Neural crest cell (in vitro differentiated cells): ENCODE measurements at places on chromosomes 5 and 9. TPM values are rescaled to one million over a fixed set of nuclear protein-coding genes. Genes with fewer than 3 reads are reported as not detected.

The KLF9 gene
- 0.19 and 0.20 TPM in 2 replicates for total RNA-seq

The NKD2 gene
- 15.6 and 20.6 TPM in 2 replicates for total RNA-seq

The C5orf52 gene
- total RNA-seq: not detected in 2 replicates

The PRDM9 gene
- total RNA-seq: not detected in 2 replicates

The TMOD1 gene
- 0.23 and 0.77 TPM in 2 replicates for total RNA-seq

The SHC3 gene
- 14.9 and 17.7 TPM in 2 replicates for total RNA-seq

The TMC1 gene
- total RNA-seq: 0.33 and 0.36 TPM in 2 replicates

The FAM221B gene
- total RNA-seq: 0.19 and 0.43 TPM in 2 replicates

The LMX1B gene
- 6.9 and 10.5 TPM in 2 replicates for total RNA-seq

The TMEM232 gene
- total RNA-seq: 3.0 and 6.1 TPM in 2 replicates

DNA sequence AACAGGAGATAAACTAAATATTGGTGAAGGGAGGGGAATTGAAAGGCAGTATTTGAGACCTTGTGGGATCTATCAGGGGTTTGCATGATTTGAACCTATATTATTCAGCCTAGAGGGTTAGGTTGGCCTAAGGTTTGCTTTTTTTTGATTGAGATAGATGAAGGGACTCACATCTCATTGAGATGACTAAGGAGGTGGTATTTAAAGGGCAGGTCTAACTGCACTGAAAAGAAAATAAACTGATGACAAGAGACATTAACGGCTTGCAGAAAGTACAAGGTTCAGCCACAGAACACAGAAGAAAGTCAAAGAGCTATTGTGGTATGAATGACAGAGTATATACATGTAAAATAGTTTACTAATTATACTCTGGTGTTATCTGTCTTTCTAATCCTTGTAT lies 412.7 kb downstream of the CDH10 start:
- H3K4me1 ChIP-seq: no peaks in the 10 kb centered on the region
- H3K4me3 ChIP-seq: no peak overlapping the region
- no peaks in the 10 kb centered on the region for H3K36me3 ChIP-seq
- H3K27me3 ChIP-seq: no peaks in the 10 kb centered on the region
- no peak overlapping the region for H3K27ac ChIP-seq
- no peak for DNase-seq

GRCh38 chr5:53035868-53036381 lies 46.8 kb downstream of the ITGA2 start:
- H3K27ac ChIP-seq: no peak overlapping the region
- H3K4me1 ChIP-seq: no peaks in the 10 kb centered on the region
- no peaks in the 10 kb centered on the region for H3K27me3 ChIP-seq
- no peaks in the 10 kb centered on the region for H3K36me3 ChIP-seq

GRCh38 chr9:135065804-135066203 lies 21.7 kb upstream of the OLFM1 start:
- no peak overlapping the region for H3K4me3 ChIP-seq
- H3K27ac ChIP-seq: no peak overlapping the region
- H3K36me3 ChIP-seq: peaks cover 6% of the 10 kb centered on the region
- DNase-seq: no peak

- H3K4me1 ChIP-seq: peaks cover 16% of the 10 kb centered on the region
- no peaks in the 10 kb centered on the region for H3K36me3 ChIP-seq
- H3K4me3 ChIP-seq: peak overlapping the region; percentile 90
Observed at GRCh38 chr5:142771666-142772065, 1.5 kb downstream of the ARHGAP26 start.

DNA sequence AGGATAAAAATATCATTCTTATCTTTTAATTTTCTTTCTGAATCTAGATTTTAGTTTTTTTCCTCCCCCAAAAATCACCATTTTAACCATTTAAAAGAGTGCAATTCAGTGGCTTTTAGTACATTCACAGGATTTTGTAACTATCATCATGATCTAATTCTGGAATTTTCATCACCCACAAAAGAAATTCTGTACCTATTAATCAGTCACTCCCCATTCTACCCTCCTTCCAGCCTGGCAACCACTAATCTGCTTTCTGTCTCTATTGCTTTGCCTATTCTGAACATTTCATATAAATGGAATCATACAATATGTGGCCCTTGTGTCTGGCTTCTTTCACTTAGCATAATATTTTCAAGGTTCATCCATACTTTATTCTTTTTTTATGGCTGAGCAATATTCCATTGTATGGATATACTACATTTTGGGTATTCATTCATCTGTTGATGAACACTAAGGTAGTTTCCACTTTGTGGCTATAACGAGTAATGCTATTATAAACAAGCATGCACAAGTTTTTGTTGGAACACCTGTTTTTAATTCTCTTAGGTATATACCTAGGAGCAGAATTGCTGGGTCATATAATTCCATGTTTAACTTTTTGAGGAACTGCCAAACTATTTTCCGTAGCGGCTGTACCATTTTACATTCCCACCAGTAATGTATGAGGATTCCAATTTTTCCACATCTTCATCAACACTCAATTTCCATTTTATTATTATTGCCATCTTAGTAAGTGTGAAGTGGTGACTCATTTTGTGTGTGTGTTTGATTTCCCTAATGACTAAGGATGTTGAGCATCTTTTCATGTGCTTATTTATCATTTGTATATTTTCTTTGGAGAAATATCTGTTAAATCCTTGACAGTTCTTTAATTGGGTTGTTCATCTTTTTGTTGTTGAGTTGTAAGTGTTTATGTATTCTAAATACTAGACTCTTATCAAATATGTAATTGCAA lies 340.3 kb downstream of the CWC27 start:
- H3K27me3 ChIP-seq: no peaks in the 10 kb centered on the region
- no peak overlapping the region for H3K27ac ChIP-seq
- H3K36me3 ChIP-seq: no peaks in the 10 kb centered on the region
- H3K4me3 ChIP-seq: no peak overlapping the region

DNA sequence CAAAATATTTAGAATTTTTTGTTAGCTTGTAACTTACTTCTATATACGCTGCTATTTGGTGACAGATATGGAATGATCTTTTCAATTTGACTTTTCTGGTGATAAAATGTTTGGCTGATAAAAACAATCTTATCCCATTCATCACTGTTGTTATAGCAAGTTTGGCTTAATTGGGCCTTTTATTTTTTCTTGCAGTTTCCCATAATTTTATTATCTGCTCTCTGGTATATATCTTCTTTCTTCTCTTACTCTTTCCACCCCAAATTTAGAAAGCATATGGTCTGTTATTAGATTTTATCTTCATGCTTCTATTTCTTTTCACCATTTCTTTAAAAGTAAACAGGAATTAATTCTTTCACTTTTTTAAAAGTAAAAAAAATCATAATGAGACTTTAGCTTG lies 474.4 kb downstream of the TLE1 start:
- DNase-seq: no peak
- H3K4me1 ChIP-seq: no peaks in the 10 kb centered on the region
- no peak overlapping the region for H3K4me3 ChIP-seq
- no peak overlapping the region for H3K27ac ChIP-seq

DNA sequence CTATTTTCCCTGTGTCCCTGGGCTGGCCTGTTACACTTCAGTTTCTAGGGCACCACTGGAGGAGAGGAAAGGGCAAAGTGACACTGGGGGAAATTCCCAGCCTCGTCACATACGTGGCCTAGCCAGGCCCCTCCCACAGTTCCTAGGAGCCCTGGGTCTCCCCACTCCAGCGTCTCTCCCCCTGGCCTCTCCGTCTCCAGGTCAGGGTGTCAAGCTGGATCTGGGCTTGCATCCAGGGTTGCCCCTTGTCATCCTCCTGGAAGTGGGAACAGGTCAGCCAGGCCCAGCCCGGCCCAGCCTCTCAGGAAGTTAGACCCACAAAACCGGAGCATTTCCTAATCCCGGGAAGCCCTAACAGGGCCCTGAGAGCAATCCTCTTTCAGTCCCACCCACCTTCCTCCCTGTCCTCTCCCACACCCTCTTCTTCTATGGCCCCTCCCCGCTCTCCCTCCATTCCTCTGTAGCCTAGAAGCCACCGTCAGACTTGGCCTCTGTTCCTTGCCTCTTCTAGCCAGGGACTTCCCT lies 4.7 kb upstream of the TNIP1 start:
- no peak overlapping the region for H3K27ac ChIP-seq
- H3K36me3 ChIP-seq: no peaks in the 10 kb centered on the region
- H3K27me3 ChIP-seq: peaks cover 7% of the 10 kb centered on the region
- H3K4me1 ChIP-seq: peaks cover 15% of the 10 kb centered on the region

GRCh38 chr9:136720898-136721338 lies 8.5 kb downstream of the DIPK1B start:
- DNase-seq: no peak
- peak overlapping the region; percentile 81 for H3K4me3 ChIP-seq
- no peak overlapping the region for H3K27ac ChIP-seq
- peaks cover 15% of the 10 kb centered on the region for H3K36me3 ChIP-seq
- peaks cover 3% of the 10 kb centered on the region for H3K27me3 ChIP-seq
- H3K4me1 ChIP-seq: peaks cover 34% of the 10 kb centered on the region

DNA sequence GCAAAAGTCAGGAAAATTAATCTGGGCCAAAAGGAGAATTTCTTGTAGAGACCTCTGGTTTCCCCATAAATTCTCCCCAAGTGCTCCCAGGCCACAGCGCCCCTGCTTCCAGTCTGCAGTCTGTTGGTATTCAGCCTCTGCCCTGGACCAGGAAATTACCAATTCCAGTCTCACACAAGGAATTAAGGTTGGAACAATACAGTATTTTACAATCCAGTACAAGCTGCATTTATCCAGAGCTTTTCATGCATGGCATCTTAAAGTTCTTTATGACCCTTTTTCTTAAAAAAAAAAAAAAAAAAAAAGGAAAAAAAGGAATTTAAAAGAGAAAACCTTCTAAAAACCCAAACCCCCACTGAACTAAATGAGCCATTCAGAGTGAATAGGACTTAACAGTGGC lies 139.6 kb upstream of the RANBP3L start:
- H3K36me3 ChIP-seq: no peaks in the 10 kb centered on the region
- no peak overlapping the region for H3K4me3 ChIP-seq
- no peaks in the 10 kb centered on the region for H3K27me3 ChIP-seq
- H3K4me1 ChIP-seq: peaks cover 51% of the 10 kb centered on the region

GRCh38 chr5:55446640-55447351 lies 88.0 kb downstream of the PLPP1 start:
- peaks cover 6% of the 10 kb centered on the region for H3K36me3 ChIP-seq
- H3K27me3 ChIP-seq: no peaks in the 10 kb centered on the region
- no peak overlapping the region for H3K4me3 ChIP-seq
- peaks cover 10% of the 10 kb centered on the region for H3K4me1 ChIP-seq

DNA sequence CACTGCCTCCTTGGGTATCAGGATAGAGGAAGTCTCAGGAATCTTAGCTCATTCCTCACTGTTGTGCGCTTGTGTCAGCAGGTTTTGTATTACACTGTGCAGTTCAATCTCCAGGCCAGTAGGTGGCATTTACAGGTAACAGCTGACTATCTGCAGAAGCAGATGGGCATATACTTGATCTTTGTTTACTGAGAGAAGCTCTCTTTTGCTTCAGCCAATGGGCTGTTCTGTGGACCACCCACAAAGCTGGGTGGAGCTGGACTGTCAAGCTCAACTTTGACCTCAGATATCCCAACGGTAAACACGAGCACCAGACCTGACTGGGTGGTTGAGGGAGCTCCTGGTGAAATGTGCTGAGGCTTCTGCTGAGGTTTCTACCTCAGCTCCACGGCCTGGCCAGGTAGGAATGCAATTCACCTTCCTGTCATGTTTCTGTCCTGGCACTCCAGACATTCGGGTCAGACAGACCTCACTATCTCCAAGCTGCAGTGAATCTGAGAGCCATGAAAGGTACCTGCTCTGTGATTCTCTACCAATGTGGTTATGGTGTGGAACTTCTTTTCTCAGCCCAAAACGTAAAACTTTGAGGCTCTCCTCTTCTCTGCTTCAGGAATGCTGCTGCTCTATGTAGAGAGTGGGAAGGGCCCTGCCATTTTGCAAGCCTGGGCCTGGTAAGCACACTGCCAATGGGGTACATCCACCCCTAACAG lies 167.9 kb upstream of the ACTBL2 start:
- H3K4me1 ChIP-seq: peaks cover 14% of the 10 kb centered on the region
- no peak overlapping the region for H3K4me3 ChIP-seq
- no peaks in the 10 kb centered on the region for H3K27me3 ChIP-seq
- H3K27ac ChIP-seq: no peak overlapping the region
- peaks cover 16% of the 10 kb centered on the region for H3K36me3 ChIP-seq

DNA sequence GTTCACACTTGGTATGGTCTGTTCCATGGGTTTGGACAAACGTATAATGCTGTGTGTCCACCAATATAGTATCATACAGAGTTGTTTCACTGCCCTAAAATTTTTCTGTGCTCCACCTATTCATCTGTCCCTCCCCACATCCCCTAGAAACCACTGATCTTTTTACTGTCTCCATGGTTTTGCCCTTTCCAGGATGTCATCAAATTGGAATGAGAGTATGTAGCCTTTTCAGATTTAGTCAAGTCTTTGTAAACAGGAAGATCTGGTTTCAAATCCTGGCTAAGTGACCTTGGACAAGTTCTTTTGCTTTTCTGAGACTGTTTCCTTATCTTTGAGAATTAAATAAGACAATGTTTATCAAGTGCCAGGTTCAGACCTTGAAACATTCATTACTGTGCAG lies 13.2 kb upstream of the LVRN start:
- no peak overlapping the region for H3K4me3 ChIP-seq
- no peaks in the 10 kb centered on the region for H3K4me1 ChIP-seq
- H3K27ac ChIP-seq: no peak overlapping the region
- no peaks in the 10 kb centered on the region for H3K27me3 ChIP-seq

- H3K4me3 ChIP-seq: no peak overlapping the region
- no peaks in the 10 kb centered on the region for H3K36me3 ChIP-seq
- peaks cover 26% of the 10 kb centered on the region for H3K4me1 ChIP-seq
- no peak for DNase-seq
- H3K27me3 ChIP-seq: no peaks in the 10 kb centered on the region
Observed at GRCh38 chr5:142722146-142722545, 36.3 kb upstream of the FGF1 start.

DNA sequence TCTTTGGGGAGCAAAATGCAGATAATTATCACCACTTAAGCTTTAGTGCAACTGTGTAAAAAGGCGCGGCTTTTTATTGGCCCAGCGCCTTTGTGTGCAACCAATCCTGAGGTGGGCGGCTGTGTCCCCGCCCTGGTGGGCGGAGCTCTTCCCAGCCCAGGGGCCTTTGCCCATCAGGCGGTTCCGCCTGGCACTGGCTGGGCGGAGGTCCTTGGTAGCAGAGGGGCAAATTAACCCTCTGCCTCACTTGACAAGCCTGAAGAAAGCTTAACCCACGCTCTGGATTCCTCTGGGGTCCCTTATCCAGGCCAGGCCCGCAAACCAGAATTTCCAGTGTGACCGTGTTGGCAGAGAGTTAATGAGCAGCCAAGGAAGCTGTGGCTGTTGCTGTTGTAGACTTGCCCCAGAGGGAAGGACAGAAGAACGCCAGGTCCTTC lies 12.8 kb upstream of the NIPAL4 start:
- H3K4me1 ChIP-seq: no peaks in the 10 kb centered on the region
- H3K36me3 ChIP-seq: no peaks in the 10 kb centered on the region
- H3K27me3 ChIP-seq: no peaks in the 10 kb centered on the region
- H3K27ac ChIP-seq: no peak overlapping the region
- no peak for DNase-seq

GRCh38 chr5:23977997-23978396 lies 470.6 kb downstream of the PRDM9 start:
- H3K27ac ChIP-seq: no peak overlapping the region
- H3K4me1 ChIP-seq: no peaks in the 10 kb centered on the region
- H3K27me3 ChIP-seq: no peaks in the 10 kb centered on the region
